ENCODE measurements at places on chromosomes 7 and 10. TPM values are rescaled to one million over a fixed set of nuclear protein-coding genes. Genes with fewer than 3 reads are reported as not detected.
A peak's percentile ranks its signal among the peaks of the same experiment; 100 is the strongest.

Gene TAS2R41
- total RNA-seq: 2.9 TPM

Gene CHST12
- total RNA-seq: 12.0 TPM

Gene STX1A
- total RNA-seq: 19.8 TPM

Gene HHEX
- 0.39 TPM for total RNA-seq

Gene GIMAP1
- total RNA-seq: not detected

Gene VWA2
- total RNA-seq: 2.0 TPM

Gene DNA2
- total RNA-seq: 49.3 TPM

Gene MMRN2
- total RNA-seq: 1.0 TPM

Gene ITPRID1
- total RNA-seq: 0.45 TPM

Gene THSD7A
- total RNA-seq: 1.7 TPM

Gene MSMB
- total RNA-seq: not detected

Gene DYNC1I1
- total RNA-seq: 0.82 TPM

Gene VAX1
- not detected for total RNA-seq

Gene COL28A1
- total RNA-seq: 0.31 TPM

Gene TNS3
- 20.6 TPM for total RNA-seq

GRCh38 chr10:89030791-89031190 is 40.2 kb downstream of the FAS start:
- no peak for DNase-seq

DNA sequence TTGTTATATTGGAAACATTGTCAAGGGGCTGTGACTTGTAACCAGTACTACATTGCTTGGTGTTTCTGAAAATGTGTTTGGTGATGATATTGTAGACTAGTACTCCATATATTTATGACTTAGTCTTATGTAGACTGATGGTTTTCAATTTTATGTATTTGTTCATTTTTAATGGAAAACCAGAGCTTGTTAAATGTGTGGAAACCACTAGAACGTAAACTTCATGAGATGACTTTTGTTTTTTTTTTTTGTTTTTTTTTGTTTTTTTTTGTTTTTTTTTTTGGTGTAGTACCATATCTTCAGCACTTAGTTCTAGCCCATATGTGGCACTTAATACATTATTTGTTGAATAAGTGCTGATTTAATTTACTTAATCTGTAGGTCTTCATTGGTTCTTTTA is 518.6 kb downstream of the AUTS2 start:
- no peak for DNase-seq

- DNase-seq: no peak
Observed at GRCh38 chr10:31263903-31264302, 55.1 kb upstream of the ZEB1 start.

DNA sequence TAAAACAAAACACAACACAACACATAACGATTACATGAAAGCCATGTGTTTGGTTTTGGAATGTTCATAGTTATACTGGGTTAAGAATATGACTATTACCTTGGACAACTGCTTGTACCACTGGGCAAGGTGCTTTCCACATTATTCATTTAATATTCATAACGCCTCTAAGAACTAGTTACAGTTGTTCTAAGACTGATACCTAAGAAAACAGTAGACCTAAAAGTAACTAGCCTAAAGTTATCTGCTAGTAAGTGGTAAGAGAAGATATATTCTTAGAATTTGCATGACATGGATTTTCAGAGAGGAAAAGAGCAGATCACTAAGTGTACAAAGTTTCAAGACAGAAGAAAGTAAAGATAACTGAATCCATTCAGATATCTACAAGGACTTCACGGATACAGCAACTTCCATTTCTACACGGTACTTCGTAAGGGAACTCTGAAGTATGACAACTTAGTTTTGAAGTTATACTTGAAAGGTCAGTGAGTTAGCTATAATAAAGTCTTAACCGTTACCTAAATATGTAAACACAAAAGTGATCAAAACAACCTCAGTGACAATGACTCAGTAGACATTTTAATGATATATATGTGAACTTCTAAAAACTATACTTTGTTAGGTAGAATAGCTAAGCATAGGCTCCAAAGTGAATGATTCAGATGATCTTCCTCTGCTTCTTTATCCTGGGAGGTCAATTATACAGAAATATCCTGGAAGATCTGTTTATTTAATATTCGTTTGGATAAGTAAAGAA is 65.1 kb downstream of the MINDY3 start:
- no peak for DNase-seq

- no peak for DNase-seq
Observed at GRCh38 chr7:43111630-43112458, 603 bp upstream of the HECW1 start.

DNA sequence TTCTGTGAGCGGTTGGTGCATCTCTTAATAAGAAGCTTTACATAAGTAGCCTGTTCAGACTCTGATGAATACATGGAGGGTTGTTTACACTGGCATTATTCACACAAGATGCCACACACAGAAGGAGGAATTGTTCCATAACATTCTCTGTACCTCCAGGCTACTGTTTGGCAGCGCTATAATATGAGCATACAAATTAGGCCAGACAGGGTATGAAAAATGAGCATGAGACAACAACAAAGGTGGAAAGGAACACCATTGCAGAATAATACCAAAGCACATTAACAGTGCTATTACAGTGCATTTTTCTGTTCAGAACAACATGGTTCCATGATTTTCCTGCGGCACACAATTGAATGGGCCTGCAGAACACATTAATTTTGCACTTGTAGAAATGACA is 417.2 kb upstream of the C7orf33 start:
- no peak for DNase-seq

- DNase-seq: no peak
Observed at GRCh38 chr7:47332681-47333553, 249.0 kb downstream of the TNS3 start.

GRCh38 chr10:6938384-6938783 is 358.3 kb upstream of the PRKCQ start:
- no peak for DNase-seq

DNA sequence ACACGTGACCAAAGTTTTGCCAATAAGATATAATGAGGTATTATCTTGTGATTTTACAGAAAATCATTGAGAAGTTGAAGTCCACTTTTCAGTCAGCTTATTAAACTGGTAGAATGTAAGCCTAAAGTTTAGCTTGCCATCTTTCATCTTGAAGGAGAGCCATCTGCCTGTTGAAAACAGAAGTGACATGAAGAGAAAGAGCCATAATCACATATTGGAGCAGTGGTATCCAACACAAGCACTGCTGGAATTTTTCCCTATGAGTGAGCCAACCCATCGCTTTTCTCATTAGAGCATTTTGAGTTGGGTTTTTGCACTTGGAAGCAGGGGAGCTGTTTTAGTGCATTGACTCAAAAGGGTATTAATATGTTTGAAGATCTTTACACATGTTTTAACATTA is 117.6 kb upstream of the FERD3L start:
- peak; percentile 2 for DNase-seq

DNA sequence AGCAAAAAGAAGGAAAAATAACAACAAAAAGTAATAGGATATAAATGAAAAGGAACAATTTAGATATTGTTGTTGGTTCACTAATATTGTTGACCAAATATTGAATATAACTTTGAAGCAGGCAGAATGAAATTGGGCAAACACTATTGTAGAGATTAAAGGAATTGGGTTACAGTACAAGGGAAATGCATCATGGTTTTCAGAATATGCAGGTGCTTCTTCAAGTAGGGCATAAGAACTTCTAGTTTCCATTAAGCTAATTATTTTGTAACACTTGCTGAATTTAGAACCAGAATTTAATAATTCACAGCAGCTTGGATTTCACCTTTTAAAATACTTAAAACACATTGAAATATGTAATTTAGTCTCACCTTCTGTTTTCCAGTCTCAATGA is 36.5 kb downstream of the RPA3 start:
- DNase-seq: no peak

DNA sequence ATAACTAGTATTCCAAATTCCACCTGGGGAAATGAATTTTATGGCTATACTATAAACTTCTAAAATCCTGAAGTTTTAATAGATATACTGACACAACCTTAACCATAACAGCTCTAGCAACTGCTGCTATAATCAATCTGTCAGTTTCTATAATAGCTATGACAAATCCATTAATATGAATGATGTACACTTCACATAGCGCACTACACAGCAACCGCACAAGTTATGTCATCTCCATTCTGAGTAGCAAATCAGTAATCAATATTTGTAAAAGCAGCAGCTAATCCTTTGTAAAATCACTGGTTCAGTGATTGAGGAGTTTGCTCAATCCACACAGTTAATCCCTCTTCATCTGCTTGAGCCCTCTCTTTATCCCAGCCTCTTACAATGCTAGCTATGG is 105.3 kb downstream of the SKAP2 start:
- DNase-seq: no peak

DNA sequence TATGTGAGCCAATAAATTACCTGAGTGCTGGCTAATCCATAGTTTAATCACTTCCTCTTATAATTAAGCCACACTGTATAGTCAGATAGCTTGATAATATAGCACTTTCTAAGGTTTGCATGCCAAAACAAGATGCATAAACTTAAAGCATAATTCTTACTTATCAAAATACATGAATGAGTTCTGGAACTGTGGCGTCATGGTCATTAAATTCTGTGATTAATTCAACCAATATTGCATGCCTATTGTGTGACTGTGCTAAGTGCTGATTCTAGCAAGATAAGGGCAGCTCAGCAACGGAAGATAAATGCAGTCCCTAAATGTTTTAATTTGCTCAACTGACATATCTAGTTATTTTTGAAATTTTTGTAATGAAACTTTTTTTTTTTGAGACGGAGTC is 29.7 kb downstream of the HOXA1 start:
- no peak for DNase-seq

- peak; percentile 74 for DNase-seq
Observed at GRCh38 chr7:77415823-77416620, at the start of gene GSAP. Gene GSAP, minus strand, starts transcription at chr7:77416349. Its CDS starts 28 bp downstream, at chr7:77416321.

GRCh38 chr7:93327006-93327633 is 95.0 kb downstream of the VPS50 start:
- DNase-seq: no peak

DNA sequence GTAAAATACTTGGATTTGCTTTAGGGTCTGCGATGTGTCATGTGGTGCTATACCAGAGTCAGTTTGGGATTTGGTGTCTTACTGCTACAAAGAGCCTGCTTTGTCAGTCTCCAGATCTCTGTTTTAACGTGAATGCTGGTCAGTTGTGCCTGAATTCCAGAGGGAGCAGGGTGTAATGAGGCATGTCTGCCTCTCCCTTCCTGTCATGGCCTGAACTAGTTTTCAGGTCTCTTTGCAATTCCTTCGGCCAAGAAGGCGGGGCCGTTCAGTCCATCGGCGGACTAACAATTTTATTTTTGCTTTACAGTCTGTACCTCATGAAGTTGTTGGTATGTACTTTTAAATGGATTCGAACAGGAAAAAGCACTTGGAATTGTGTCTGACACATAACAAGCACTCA is 465.1 kb upstream of the ADARB2 start:
- peak; percentile 49 for DNase-seq

DNA sequence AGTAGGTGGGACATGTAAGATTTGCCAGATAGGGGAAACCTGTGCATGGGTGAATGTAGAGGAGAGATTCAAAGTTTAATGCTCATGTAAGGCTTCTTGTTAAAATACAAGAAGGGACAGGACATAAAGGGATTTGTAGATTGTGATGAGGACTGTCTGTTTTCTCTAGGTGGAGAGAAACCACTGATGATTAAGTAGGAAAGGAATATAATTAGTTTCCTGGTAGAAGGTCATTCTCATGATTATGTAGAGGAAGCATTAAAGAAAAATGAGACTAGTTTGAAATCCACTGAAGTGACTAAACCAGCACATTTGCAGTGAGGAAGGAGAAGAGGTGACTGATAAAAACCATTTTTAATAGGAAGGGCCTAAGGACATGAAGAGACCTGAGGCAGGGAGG is 19.6 kb upstream of the MACC1 start:
- DNase-seq: no peak

- peak; percentile 88 for DNase-seq
Observed at GRCh38 chr10:12348870-12349628, at the start of gene CAMK1D. Gene CAMK1D, plus strand, starts transcription at chr10:12349547.

DNA sequence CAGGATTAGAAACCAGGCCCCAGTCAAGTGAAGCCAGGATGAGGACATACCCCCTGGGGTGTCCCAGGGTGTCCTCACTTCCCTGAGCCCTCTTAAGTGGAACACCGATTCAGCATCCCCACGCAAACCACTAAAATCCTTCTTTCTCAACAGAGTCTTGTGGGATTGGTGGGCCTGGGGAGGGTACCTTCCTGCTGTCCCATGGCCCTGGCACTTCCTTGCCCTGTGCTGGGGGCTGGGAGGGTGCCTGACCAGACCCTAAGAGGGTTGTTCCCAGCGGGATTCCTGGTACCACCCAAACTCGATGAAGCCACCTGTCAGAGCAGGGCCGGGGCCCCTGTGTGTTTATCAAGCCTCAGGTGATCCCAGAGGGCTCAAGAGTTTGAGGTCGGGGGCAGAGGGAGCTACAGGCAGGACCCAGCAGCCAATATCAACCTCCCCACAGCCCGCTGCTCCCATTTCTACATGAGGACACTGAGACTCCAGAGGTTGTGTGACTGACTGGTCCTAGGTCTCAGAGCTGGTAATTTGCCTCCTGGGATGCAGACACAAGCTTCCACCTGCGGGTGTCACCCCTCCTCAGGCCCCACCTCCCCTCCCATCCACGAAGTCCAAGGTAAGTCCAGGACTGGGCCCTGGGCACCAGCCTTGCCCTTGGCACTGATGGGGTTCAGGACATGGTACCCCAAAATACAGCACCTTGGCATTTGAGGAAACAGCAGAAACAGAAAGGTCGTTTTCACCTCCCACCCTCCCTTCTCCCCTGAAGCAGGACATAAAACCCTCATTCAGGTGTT is 31.4 kb downstream of the OAT start:
- DNase-seq: peak; percentile 47

- DNase-seq: no peak
Observed at GRCh38 chr10:21195252-21195651, 298.1 kb upstream of the NEBL start.

DNA sequence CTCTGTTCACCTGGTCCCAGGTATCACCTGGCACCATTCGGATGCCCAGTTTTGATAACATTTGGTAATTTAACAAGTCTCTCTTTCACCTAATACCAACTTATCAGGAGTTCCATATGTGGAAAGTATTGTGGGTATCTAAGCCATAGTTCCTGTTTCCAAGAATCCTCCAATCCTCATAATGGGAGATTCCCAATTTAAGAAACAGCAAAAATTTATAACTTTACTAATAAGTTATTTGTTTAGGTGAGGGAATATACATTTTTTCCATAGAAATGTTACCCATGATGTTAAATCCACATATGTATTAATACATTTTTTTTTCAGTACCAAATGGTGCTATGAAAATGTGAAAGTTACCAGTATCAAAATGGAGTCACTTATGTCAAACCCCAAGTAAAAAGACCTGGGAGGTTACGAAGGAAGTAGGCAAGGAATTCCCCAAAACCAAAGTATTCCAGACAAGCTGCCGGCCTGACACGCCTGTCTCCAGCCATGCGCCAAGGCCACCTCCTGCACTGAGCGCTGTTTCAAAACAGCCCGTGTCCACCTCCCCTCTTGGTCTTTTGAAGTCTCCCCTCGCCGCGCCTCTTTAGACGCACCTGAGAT is 44.8 kb downstream of the PRKCQ start:
- DNase-seq: no peak

- DNase-seq: no peak
Observed at GRCh38 chr10:79090134-79090803, 21.5 kb downstream of the ZMIZ1 start.

All from GM23338 (cell line).